ENCODE measurements at places on chromosomes 3 and 15. TPM values are rescaled to one million over a fixed set of nuclear protein-coding genes. Genes with fewer than 3 reads are reported as not detected.

- no peaks in the 10 kb centered on the region for H3K4me1 ChIP-seq
- H3K4me3 ChIP-seq, result no peak overlapping the region
- DNase-seq, result no peak
- no peak overlapping the region for H3K27ac ChIP-seq
- no peaks in the 10 kb centered on the region for H3K36me3 ChIP-seq
- peaks cover 2% of the 10 kb centered on the region for H3K27me3 ChIP-seq
Observed at GRCh38 chr3:87856126-87856525, 202.7 kb downstream of the CGGBP1 start.

DNA sequence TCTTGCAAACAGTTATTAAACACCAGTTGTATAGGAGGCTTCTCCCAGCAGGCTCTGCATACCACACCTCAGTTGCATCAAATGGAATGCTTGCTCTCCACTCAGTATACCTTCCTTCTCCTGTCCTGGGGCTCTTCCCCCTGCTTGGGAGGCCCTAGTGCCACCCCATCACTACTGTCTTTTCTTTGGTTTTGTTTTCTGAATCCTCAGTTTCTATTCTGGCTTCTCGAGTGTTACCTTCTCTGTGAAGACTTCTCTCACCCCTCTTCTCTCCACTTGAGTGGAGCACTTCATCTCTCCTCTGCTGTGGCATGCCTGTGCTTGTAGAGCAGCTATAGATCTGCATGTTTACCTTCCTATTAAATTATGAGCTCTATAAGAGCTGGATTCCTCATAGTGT lies 75.7 kb upstream of the TPRG1 start:
- no peak overlapping the region for H3K27ac ChIP-seq
- no peak for DNase-seq
- H3K4me3 ChIP-seq, result no peak overlapping the region
- H3K36me3 ChIP-seq, result no peaks in the 10 kb centered on the region
- H3K27me3 ChIP-seq, result peaks cover 9% of the 10 kb centered on the region

DNA sequence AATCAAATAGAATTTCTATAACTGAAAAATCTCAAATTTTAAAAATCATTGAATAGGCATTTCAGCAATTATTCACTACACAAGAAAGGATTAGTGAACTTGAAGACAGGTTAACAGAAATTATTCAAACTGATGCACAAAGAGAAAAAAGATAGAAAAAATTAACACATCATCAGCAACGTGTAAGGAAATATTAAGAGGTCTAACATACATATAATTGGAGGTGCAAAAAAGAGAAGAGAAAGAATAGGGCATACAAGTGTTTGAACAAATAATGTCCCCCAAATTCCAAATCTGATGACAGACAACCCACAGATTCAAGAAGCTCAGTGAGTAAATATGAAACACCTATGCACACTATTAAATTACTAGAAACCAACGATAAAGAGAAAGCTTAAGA lies 57.1 kb downstream of the FBXL2 start:
- no peak overlapping the region for H3K27ac ChIP-seq
- no peak for DNase-seq
- H3K4me1 ChIP-seq, result no peaks in the 10 kb centered on the region
- no peaks in the 10 kb centered on the region for H3K36me3 ChIP-seq

- H3K27me3 ChIP-seq, result no peaks in the 10 kb centered on the region
- H3K4me3 ChIP-seq, result no peak overlapping the region
- DNase-seq, result no peak
- H3K36me3 ChIP-seq, result no peaks in the 10 kb centered on the region
- no peak overlapping the region for H3K27ac ChIP-seq
Observed at GRCh38 chr3:117622171-117622841, 912.7 kb downstream of the TUSC7 start.

DNA sequence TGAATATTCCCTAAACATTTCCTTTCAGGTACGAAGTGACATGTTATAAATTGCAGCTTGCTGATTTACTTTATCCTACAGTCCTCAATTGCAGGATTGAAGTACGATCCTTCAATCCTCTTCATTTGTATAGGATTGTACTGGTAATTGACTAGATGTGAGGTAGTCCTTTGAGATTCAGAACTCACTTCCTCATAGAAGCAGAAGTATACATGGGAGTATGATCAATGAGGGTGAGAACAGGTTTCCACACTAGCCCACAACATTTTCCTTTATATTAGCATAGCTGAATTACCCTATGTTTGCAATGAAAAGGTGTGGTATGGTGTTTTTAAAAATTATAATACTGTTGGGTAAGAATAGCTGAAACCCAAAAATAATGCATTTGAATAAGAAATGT lies 160.0 kb upstream of the UMPS start:
- H3K27ac ChIP-seq, result no peak overlapping the region
- no peak for DNase-seq
- H3K4me3 ChIP-seq, result no peak overlapping the region
- peaks cover 15% of the 10 kb centered on the region for H3K4me1 ChIP-seq

DNA sequence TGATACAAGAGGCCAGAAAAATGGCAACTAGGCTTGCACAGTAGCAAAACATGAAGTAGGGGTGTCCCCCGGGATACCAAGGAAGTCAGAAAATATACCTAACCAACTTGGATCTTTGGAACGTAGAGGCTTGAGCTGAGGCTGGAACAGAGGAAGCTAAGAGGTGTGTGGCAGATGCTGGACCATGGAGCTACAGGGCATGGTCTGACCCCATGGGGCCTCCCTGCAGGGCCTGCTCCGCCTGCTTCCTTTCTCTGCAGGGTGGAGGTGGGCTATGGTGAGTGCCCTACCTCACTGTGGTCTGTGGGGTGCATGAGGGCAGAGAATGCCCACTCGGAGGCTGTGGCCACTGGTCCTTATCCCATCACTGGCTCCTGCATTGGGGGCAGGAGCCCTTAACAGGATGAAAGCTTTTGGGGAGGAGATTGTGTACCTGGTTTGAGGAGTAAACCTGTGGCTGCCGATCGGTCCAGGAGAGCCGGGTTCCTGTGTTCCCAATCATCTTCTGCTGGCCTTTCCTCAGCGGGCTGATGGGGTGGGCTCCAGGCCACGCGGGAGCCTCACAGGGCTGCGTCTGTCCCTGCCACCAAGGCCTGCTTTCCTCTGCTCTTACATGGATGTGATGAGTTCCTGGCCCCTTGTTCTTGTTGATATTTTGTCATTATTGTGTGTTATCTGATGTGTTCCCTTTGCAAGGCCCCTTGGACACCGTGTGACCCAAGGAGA lies 96.8 kb downstream of the OCA2 start:
- no peak overlapping the region for H3K4me3 ChIP-seq
- no peaks in the 10 kb centered on the region for H3K27me3 ChIP-seq
- H3K4me1 ChIP-seq, result no peaks in the 10 kb centered on the region
- no peak overlapping the region for H3K27ac ChIP-seq

The PCNP gene
- 169 TPM for total RNA-seq

The FRMD5 gene
- total RNA-seq, result 0.15 TPM

The CFAP92 gene
- 0.10 TPM for total RNA-seq

The CMTM7 gene
- 62.6 TPM for total RNA-seq
